ENCODE measurements at places on chromosomes 2 and 18.
A peak's percentile ranks its signal among the peaks of the same experiment; 100 is the strongest.

- no peak for DNase-seq
Observed at GRCh38 chr2:121295911-121296650, 11.1 kb upstream of the TFCP2L1 start.

DNA sequence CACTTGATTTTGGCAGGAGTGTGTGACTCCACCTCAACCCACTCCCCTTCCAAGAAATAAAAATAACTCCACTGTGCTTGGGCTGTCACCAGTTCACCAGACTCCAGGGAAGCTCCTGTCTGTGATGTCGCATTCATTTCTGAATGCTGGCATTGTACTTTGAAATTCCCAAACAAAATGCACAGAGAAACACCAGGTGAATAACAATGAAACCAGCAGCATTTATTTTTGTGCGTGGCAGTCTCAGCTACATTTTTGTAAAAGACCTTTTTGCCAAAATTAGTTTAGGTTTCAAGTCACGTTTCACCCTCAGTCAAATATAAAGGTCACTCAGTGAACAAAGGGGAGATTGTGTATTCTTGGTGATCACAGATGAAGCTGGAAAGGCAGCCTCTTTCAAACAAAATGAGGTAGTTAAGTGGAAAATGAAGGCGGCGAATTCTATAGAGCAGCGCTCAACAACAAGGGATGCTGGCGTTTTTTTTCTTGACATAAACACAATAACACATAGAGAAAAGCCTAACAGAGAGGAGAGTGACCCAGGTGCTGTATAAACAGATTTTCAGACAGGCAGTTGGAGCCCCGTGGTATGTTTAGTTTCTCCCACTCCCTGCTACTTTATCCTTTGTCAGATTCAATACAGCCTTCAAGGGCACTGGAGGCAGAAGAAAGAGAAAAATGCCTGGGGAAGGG, 210.3 kb upstream of the GCFC2 start:
- DNase-seq: no peak

GRCh38 chr2:43341959-43342757, 115.8 kb upstream of the ZFP36L2 start:
- no peak for DNase-seq

DNA sequence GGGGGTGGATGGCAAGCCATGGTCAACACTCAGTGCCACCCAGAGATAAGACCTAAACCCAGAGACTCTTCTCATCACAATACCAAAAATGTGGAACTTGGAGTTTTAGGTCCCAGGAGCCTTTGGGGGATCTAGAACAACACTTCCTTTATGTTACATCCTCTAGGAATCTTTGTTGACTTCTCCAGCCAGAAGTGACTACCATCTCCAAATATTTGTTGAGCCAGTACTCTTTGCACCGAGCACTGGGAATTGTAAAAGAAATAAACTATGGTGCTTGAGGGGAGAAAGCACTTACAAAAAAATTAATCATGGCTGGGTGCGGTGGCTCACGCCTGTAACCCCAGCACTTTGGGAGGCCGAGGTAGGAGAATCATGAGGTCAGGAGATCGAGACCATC, 120.0 kb upstream of the TMEM200C start:
- DNase-seq: no peak

- DNase-seq: peak; percentile 70
Observed at GRCh38 chr2:38603402-38604290, 918 bp upstream of the HNRNPLL start.

DNA sequence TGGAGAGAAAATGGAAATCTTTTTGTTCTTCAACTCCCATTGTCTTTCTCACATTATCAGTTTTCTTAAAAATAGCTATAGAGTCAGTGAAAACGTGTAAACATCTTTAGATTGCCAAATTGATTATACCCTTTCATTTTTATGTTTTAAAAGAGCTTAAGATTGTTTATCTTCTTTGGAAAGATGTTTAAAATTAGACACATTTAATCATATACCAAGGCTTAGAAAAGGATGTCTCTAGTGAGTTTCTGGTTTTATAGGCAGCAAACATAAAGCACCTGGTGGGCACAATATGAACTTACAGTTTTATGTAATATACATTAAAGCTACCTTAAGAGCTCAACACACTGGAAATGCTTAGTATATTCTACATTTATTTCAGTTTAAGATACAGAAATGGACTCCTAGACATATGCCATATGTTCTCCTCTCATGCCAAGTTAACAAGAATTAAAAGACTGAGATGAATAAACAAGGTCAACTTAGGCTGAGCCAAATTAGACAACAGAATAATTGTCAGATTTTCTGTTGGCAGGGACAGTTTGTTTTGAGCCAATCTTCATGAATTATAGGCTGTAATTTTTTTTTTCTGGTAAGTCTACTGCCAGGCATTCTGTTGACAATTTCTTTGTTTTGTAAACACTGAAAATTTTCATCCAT, 112.7 kb downstream of the OTX1 start:
- no peak for DNase-seq

- no peak for DNase-seq
Observed at GRCh38 chr18:34649080-34649479, 61.0 kb upstream of the DTNA start.

DNA sequence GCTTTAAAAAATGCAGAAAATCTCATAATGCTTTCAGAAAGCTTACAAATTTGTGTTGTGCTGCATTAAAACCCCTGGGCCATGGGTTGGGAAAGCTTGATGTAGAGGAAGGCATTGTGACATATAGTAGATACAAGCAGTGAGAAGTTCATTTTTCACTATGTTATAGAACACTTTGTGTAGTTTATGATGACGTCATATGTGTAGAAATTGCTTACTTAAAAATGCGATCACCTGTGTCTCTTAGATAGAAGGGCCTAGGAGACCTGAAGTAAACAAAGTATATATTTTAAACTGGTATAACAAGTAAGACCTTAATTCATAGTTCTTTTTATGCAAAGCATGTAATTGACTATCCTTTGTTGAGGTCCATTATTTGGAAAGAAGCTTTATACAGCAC, 393.5 kb downstream of the ARHGAP15 start:
- DNase-seq: no peak

- no peak for DNase-seq
Observed at GRCh38 chr18:55416791-55417190, 171.2 kb downstream of the TCF4 start.

- DNase-seq: no peak
Observed at GRCh38 chr2:189999661-190000060, 62.9 kb downstream of the MSTN start.

- no peak for DNase-seq
Observed at GRCh38 chr2:220512419-220512818, 885.0 kb downstream of the SLC4A3 start.

DNA sequence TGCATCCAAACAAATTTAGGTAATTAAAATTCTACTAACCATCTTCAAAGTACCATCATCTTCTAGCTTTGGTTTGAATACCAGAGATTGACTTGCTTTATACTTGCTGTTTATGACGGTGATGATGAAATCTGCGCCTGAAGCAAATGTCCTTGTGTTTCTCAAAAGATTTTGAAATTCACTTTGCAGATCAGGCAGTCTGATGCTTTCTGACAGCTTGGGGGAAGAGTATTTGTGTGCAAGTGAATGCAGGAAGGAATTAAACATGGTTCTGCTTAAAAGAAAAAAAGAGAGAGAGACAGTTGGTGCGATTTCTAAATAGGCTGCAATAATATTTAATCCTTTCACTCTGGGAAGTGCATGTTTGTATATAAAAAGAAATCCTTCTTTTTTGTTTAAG, 29.6 kb downstream of the CSRNP3 start:
- no peak for DNase-seq

DNA sequence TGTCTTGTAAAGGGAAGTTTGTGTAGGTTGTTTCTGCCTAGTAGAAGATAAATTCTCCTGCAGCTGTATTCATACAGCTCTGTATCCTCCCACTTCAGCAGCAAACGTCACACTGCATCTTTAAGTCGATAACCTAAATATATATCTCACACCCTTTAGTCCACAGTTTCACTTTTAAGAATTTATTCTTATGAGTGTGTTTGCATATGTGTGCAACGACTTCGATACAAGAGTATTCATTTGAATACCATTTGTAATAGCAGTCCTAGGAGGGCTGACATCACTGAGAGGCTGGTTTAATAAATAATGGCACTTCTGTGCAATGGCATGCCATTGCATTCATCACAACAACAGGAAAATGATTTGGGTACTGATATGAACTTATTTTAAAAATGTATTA, 63.8 kb upstream of the MSH6 start:
- DNase-seq: no peak

- no peak for DNase-seq
Observed at GRCh38 chr18:13912601-13913000, 2.7 kb downstream of the MC2R start.

All from effector CD4-positive, alpha-beta T cell (primary cell).